Aorta (tissue), 5 donors: ENCODE measurements at places on chromosomes 16 and 17. TPM values are rescaled to one million over a fixed set of nuclear protein-coding genes. Genes with fewer than 3 reads are reported as not detected.
A peak's percentile ranks its signal among the peaks of the same experiment; 100 is the strongest.

DNA sequence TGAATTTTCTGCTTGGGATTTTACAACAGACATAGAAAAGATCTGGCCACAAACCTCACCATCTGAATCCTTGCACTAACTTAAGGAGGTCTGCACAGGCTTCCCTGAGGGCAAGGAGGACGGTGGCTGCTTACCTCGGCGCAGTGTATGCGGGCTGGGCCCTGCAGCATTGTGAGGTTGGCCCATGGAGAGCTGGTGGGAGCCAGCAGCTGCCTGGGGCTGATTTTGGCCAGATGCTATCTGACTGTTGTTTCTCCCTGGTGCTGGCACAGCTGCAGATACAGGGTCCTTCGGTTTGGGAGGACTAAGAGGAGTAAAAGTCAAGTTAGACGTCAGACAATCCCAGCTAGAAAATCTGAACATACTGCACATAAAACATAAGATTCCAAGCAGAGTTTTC, 79.8 kb downstream of the ARHGAP17 start:
- H3K27me3 ChIP-seq = no peaks in the 10 kb centered on the region
- no peak overlapping the region for H3K4me3 ChIP-seq
- H3K36me3 ChIP-seq = peaks cover 3% of the 10 kb centered on the region

DNA sequence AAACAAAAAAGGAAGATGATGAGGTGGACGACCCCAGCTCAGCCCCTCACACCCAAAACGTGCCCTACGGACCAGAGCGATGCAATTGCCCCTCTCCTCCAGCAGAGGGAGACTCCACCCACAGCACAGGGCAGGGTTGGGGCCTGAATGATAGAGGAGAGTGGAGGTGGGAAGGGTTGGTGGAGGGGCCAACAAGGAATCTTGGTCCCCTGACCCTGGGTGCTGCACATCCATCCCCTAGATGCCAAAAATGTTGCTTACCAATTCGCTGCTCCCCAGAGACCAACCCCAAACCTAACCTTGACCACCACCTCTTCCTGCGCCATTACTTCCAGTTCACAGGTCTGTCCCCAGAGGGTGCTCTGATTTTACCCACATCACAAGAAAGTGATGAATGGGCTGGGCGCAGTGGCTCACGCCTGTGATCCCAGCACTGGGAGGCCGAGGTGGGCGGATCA, 12.9 kb downstream of the P2RX5 start:
- H3K4me1 ChIP-seq = no peaks in the 10 kb centered on the region
- H3K4me3 ChIP-seq = no peak overlapping the region
- no peaks in the 10 kb centered on the region for H3K27me3 ChIP-seq
- no peak for DNase-seq
- no peaks in the 10 kb centered on the region for H3K36me3 ChIP-seq

DNA sequence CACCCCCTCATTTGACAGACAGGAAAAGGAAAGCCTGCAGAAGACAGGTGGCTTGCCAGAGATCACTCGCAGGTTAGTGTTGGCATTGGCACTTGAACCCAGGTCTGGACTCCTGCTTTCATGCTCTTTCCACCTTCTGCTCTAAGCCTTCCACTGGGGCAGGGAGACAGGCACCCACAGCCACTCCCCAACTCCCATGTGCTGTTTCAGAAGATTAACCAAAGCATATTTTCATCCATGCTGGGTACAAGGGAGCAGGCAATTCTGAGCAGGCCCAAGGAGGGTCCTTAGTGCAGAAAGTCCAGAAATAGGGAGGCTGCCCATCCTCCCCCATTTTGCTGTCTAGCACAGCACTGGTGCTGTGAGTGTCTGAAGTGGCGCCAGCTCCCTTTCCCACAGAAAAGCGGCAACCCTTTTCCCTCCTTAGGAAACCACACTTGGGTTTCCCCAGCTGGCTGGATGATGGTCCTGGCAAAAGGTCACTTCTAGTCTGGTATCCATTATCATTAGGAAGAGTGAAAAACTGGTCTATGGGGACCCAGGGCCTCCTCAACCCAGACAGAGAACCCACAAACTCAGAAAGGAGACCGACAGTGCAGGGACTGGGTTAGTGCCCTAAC, 2.0 kb upstream of the CAVIN1 start:
- peaks cover 3% of the 10 kb centered on the region for H3K4me1 ChIP-seq
- H3K27me3 ChIP-seq = no peaks in the 10 kb centered on the region
- H3K36me3 ChIP-seq = no peaks in the 10 kb centered on the region
- H3K4me3 ChIP-seq = no peak overlapping the region
- H3K27ac ChIP-seq = no peak overlapping the region

GRCh38 chr17:81932333-81932983, 4.6 kb downstream of the PYCR1 start:
- no peaks in the 10 kb centered on the region for H3K4me1 ChIP-seq
- H3K27ac ChIP-seq = no peak overlapping the region
- no peak overlapping the region for H3K4me3 ChIP-seq
- no peaks in the 10 kb centered on the region for H3K36me3 ChIP-seq

DNA sequence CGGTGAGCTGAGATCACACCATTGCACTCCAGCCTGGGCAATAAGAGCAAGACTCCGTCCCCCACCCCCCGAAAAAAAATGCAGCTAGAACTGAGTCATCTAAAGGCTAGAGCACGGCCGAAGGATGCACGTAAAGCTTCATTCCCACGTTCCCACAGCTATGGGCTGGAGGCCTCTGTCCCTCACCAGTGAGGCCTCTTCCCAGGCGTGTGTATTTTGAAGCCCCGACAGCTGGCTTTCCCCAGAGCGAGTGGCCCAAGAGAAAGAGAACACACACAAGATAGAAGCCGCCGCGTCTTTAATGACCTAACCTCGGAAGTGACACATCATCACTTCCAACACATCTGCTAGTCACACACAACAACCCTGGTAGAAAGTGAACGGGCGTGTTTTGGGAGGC, 6.6 kb upstream of the KCTD5 start:
- no peaks in the 10 kb centered on the region for H3K4me1 ChIP-seq
- H3K36me3 ChIP-seq = no peaks in the 10 kb centered on the region
- H3K27ac ChIP-seq = no peak overlapping the region
- no peak overlapping the region for H3K4me3 ChIP-seq
- H3K27me3 ChIP-seq = no peaks in the 10 kb centered on the region

DNA sequence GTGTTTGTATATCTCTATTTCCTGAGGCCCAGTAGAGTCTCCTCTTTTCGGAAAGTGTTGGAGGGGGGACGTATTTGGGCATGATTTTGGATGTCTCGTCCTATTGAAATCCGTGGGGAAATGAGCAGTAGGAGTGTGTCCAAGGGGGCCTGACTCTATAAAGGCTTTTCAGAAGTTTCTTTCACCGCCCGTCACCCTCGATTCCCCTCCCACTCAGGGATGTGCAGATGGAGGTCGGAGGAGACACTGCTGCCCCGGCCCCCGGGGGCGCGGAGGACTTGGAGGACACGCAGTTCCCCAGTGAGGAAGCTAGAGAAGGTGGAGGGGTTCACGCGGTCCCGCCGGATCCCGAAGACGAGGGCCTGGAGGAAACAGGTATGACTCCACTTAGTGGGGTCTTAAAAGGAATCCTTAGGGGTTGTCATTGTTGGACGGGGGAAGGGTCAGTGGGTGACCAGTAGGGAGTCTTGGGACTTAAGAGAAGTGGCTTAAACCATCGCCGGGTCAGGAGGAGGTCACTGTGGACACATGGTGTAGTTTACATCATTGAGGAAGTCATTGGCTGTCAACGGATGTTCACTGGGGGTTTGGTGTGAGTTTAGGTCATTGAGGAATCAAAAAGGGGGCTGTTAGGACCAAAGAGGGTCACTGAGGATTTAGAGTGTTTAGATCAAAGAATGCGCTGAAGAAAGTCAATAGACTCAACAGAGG, 424 bp downstream of the MON1B start:
- H3K4me3 ChIP-seq = peak overlapping the region; percentile 84
- no peaks in the 10 kb centered on the region for H3K4me1 ChIP-seq
- peaks cover 11% of the 10 kb centered on the region for H3K36me3 ChIP-seq
- no peak for DNase-seq

GRCh38 chr16:53498984-53499383, 4.0 kb downstream of the AKTIP start:
- H3K27me3 ChIP-seq = no peaks in the 10 kb centered on the region
- DNase-seq = no peak
- H3K4me1 ChIP-seq = no peaks in the 10 kb centered on the region

GRCh38 chr17:8685381-8685780, 54.9 kb upstream of the MYH10 start:
- no peaks in the 10 kb centered on the region for H3K4me1 ChIP-seq
- peak; percentile 68 for DNase-seq
- H3K4me3 ChIP-seq = no peak overlapping the region
- no peaks in the 10 kb centered on the region for H3K36me3 ChIP-seq

DNA sequence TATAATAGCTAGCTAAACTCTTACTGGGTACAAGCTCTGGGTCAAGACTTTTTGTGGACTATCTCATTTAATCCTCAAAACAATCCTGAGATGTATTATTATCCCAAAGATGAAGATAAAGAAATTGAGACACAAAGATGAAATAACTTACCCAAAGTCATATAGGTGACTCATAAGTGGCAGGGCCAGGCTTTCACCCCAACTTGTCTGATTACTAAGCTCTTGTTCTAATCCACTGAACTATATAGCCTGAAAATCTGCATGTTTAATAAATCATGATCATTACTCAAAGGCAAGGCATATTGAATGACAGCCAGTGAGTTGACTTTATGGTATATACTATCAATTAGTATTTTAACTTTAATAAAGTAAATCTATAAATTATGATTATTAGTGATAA, 77.4 kb downstream of the SKAP1 start:
- no peaks in the 10 kb centered on the region for H3K36me3 ChIP-seq
- no peak overlapping the region for H3K4me3 ChIP-seq
- no peaks in the 10 kb centered on the region for H3K4me1 ChIP-seq
- DNase-seq = no peak
- no peaks in the 10 kb centered on the region for H3K27me3 ChIP-seq
- no peak overlapping the region for H3K27ac ChIP-seq

GRCh38 chr16:73237601-73238000, 189.7 kb upstream of the ZFHX3 start:
- H3K4me1 ChIP-seq = no peaks in the 10 kb centered on the region
- no peaks in the 10 kb centered on the region for H3K27me3 ChIP-seq
- no peak for DNase-seq
- no peak overlapping the region for H3K4me3 ChIP-seq

DNA sequence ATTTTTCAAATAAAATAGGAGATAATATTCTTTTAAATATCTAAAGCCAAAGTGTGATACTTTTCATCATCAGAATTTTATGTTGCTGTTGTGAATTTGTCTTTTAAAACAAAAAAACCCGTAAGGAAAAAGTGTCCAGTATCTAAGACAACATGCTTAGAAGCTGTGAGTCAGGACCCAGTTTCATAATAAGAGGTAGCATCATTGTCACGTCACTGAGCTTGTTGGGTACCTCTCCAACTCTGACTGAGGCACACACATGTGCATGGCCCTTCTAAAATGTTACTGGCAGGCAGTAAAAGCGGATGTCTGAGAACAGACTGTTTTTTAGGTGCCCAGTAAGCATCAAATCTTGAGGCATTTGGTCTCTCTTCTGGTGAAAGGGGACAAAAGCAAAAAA, 2.5 kb downstream of the CIAPIN1 start:
- peaks cover 2% of the 10 kb centered on the region for H3K36me3 ChIP-seq
- DNase-seq = no peak
- no peaks in the 10 kb centered on the region for H3K4me1 ChIP-seq
- H3K27ac ChIP-seq = no peak overlapping the region
- H3K27me3 ChIP-seq = no peaks in the 10 kb centered on the region
- no peak overlapping the region for H3K4me3 ChIP-seq

- H3K27me3 ChIP-seq = no peaks in the 10 kb centered on the region
- H3K36me3 ChIP-seq = no peaks in the 10 kb centered on the region
- no peak overlapping the region for H3K27ac ChIP-seq
Measured at GRCh38 chr17:81808778-81809555, 5.0 kb downstream of the GCGR start.

DNA sequence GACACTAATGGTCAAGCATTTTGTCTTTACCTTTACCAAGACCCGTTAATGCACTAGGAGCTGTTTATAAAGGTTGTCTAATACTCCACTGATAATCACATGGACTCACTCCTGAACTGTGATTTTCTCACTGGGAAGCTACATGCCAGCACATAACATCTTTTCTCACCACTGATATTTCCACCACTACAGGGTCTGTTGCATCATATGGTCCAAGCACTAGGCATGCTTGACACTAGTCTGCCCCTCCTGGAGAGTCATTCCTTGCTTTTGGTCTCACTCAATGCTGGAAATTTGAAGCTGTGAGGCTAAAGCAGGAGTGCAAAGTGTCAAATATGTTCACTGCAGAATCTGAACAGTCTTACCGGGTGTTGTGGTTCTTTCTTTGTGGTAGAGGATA, 1576.8 kb downstream of the CDH8 start:
- H3K27me3 ChIP-seq = no peaks in the 10 kb centered on the region
- H3K27ac ChIP-seq = no peak overlapping the region
- DNase-seq = no peak
- H3K4me1 ChIP-seq = no peaks in the 10 kb centered on the region
- no peak overlapping the region for H3K4me3 ChIP-seq
- H3K36me3 ChIP-seq = no peaks in the 10 kb centered on the region

GRCh38 chr16:4273858-4274311, 1.1 kb upstream of the TFAP4 start:
- peak overlapping the region; percentile 66 for H3K4me3 ChIP-seq
- no peaks in the 10 kb centered on the region for H3K4me1 ChIP-seq
- no peaks in the 10 kb centered on the region for H3K27me3 ChIP-seq
- peak overlapping the region; percentile 60 for H3K27ac ChIP-seq
- no peaks in the 10 kb centered on the region for H3K36me3 ChIP-seq
- DNase-seq = peak; percentile 80

- no peak overlapping the region for H3K27ac ChIP-seq
- no peak overlapping the region for H3K4me3 ChIP-seq
- no peaks in the 10 kb centered on the region for H3K36me3 ChIP-seq
Measured at GRCh38 chr16:68972013-68972412, 128.7 kb downstream of the TANGO6 start.

DNA sequence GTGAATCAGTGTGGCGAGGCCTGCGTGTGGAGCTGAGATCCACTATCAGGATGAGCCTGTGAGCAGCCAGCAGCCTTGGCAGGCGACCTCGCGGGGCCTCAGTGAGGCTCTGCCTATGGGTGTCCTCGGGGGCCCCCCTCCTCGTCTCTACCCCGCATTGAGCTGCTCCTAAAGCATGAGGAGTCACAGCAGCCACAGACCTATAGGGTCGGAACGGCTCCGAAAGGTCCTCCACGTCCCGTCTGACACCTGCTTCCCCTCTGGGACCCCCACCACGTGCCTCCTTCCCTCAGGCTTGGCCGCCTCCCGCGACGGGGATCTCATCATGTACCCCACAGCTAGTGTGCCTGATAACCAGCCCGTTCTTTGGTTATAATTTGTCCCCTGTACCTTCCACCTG, 28.8 kb downstream of the GRIN2C start:
- H3K4me3 ChIP-seq = no peak overlapping the region
- H3K36me3 ChIP-seq = no peaks in the 10 kb centered on the region
- H3K27ac ChIP-seq = no peak overlapping the region

The KRTAP9-2 gene
- total RNA-seq = not detected

The MYH13 gene
- total RNA-seq = not detected

The DUXB gene
- not detected for total RNA-seq

The GAS2L2 gene
- not detected for total RNA-seq

The TEX19 gene
- not detected for total RNA-seq

The TRPV2 gene
- 40.3 TPM for total RNA-seq
